ENCODE measurements at places on chromosomes 6 and 20.

DNA sequence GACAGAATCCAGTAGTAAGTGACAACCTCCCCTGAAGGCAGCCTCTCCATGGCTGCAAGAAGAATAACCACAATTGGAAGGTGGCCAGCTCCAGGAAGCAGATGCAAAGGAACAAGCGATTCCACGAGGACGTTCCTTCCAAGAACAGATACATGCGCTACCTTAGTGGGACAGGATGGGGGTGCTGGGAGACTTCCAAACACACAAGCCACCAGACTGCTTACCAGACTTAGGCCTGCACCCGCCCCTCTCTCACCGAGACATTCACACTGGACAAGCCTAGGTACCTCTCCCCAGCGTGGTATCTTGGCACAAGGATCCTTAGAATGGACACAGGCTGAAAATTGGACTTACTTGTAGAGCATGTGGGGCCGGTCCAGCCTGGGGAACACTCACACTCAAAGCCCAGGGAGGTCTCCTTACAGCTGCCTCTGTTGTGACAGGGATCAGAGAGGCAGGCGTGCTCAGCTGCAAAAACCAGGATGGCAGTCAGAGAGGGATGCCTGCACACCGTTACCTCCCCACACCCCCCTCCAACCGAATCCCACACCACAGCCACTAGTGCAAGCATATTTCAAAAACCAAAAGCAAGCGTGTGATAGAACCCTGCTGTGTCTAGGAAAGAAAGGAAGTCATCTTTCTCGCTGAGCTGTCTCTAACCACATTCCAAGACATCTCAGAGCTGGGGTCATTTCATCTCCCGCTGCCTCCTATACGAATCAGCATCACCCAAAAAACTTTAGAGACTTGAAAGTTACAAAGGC, 22.4 kb downstream of the JAG1 start:
- DNase-seq: peak; percentile 70

DNA sequence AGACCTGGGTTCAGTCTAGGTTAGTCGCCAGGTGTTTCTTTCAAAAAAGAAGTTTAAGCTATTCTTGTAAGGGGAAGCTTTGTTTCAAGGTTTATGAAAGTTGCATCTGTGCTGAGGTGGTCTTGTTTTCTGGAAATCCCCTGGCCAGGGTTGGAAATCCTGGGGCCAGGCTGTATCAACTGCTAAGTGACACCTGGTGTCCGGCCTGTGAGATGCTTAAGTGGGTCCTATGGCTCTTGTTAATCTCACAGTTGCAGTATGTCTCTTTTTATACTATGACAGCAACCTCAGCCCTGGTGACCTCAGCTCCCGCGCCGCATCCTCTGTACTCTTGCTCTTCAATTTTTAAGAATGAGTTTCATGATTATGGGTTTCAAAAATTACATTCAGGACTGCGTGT, 72.0 kb downstream of the CHMP4B start:
- DNase-seq: no peak

DNA sequence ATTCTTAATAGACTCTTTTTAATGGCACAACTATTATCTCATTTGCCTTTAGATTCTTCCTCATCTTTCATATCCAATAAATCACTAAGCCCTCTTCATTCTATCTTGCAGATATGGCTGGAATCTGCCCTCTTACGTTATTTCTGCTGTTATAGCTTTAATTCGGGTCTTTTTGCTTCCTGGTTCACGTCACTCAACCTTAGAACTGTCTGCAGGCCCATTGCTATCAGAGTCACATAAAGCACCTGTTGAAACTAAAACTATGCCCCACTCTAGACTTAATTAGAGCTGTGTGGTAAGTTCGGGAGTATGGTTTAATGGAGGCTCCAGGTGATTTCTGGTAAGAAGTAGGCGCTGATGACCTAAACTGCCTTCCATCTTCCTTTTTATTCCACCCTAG, 988 bp downstream of the QRSL1 start:
- DNase-seq: no peak

DNA sequence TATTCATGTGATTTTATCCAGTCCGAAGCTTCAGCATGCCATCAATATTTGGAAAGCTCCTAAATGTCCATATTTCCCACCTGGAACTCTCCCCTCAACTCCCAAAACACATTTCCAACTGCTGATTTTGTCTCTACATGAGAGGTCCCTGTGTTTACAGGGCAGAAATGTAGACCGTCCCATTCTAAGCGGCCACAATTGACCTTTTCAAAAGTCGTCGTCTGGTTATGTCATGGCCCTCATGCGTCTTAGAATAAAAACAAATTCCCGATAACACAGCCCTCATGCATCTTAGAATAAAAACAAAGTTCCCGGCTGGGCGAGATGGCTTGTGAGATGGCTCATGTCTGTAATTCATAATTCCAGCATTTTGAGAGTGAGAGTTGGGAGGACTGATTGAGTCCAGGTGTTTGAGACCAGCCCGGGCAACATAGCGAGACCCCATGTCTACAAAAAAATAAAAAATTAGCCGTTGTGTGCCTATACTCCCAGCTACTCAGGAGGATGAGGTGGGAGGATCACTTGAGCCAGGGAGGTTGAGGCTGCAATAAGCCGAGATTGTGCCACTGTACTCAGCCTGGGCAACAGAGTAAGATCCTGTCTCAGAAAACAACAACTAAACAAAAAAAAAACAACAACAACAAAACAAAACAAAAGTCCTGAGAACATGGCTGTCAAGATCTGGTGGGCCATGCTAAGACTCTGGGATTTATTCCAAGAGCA, 6.4 kb upstream of the ZNF217 start:
- DNase-seq: no peak

GRCh38 chr6:20610636-20611370, 76.5 kb downstream of the CDKAL1 start:
- DNase-seq: peak; percentile 34

GRCh38 chr6:57421503-57421902, 104.1 kb downstream of the PRIM2 start:
- peak; percentile 24 for DNase-seq

DNA sequence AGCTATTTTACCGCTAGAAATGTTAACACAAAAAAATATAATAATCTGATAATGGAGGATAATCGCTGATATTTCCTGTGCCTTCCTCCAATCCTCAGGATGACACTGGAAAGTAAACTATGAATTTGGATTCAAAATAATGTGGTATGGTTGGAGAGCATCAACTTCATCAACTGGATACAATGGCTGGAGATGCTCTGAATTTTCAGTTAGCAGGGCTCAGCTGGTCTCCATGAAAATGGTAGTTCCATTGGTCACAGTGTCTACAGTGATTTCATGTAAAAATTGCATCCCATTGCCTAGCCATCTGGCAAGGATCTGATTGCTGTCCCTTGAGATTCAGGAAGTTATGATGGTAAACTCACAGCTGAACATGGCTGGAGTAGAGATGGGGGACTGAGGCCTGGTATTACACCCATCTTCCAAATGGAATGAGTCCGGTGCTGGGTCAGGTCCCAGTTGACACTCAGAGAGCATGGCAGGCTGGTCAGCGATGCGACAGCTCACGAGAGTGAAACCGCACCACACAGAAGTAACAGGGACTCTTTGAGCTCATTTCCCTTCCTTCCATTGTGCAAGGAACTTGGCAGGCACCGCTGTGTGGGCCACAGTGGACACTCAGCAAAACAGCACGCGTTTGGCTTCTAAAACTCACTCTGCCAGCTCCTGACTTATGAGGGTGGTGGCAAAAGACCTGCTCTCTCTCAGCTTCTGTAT, 142.4 kb upstream of the TNFAIP3 start:
- DNase-seq: no peak

DNA sequence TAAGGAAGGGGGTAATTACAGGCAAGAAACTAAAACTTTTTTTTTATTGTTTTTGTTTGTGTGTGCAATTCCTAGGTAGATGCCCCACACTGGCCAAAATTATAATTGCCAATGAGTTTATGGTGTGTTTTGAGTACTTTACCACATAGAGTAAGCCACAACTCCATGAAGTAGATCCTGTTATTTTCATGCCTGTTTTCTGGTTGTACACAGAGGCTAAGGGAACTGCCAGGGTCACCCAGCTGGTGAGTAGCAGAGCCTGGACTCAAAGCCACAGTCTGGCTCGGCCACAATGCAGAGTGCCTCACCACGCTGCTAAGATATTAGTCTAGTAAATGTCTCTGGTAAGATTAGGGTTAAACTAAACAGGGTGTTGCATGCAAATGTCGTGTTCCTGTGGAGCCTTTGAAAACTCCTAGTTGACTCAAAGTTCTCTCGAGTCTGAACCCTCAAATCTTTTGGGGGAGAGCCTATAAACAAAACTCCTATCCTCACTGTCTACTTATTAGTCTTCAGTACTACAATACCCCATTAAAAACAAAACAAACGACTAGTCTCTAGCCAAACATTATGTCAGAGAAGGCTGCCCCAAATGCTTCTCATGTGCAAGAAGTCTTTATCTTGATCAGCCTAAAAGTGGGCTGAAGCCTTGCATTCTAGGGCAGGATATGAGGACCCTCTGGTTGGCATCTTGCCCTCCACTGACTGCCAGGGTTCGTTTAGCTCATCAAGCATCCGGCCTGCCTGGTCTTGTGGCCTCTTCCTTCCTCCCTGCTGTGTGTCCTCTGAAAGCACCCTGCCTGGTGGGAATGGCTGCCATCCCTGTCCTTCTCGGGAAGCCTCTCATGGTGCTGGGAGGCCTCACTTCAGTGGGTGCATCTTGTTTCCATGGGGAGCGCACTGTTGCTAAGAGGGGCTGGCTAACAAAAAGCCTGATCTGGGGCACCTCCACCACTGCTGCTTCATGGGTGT, 4.2 kb downstream of the DUSP22 start:
- peak; percentile 18 for DNase-seq

DNA sequence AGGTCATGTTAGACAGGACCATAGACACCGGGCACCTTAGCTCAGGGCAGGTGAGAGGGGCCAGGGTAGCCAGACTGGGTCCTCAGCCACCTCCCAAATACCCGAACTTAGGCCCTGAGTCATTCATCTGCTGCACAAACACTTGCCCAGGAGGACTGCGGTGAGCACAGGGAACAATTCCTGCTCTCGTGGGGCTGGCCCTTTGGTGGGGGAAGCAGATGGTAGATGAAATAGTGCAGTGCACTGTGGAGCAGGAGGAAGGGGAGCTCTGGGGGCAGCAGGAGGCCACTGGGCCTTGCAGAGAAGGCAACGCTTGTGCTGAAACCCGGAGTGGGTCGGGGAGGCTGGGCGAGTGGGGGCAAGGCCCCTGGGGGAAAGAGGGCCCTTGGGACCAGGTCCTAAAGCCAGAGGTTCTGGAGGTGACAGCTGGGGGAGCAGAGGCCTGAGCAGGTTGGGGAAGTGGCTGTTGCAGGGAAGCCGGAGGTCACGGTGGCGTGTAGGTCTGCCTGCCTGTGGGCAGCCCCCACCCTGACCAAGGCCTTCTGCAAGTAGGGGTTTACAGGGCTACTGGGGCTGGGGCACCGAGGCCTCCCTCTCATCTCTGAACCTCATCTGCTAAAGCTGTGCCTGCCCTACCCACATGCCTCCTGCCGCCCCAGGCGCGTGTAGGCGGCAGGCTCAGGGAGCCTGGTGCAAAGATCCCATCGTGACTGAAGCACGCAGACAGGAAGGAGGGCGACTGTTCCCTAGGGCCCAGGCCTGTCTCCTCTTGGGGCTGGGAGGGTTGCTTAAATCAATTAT, 4.7 kb upstream of the NPBWR2 start:
- DNase-seq: no peak

DNA sequence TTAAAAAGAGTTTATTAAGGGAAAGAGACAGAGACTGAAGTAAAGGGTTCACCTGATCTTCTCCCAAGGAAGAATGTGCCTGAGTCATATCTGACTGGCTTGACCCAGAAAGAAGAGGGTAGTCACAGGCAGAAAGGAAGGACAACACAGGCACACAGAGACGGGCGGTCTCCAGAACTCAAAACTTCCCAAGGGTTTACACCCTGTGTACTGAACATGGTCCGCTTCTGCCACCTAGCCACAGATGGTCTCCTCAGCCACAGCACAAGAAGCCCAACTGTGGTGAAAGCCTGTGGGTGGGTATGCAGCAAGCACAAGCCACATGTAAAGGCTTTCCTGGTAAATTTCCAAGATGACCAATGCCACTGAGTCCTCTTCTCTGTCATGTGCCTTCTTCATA, 17.2 kb downstream of the UNC5CL start:
- DNase-seq: peak; percentile 38

GRCh38 chr6:30744054-30744805, at the start of gene IER3:
TSS of gene IER3 (minus strand) at chr6:30744547. CDS start at chr6:30744518, 29 bp downstream.
- DNase-seq: peak; percentile 97

DNA sequence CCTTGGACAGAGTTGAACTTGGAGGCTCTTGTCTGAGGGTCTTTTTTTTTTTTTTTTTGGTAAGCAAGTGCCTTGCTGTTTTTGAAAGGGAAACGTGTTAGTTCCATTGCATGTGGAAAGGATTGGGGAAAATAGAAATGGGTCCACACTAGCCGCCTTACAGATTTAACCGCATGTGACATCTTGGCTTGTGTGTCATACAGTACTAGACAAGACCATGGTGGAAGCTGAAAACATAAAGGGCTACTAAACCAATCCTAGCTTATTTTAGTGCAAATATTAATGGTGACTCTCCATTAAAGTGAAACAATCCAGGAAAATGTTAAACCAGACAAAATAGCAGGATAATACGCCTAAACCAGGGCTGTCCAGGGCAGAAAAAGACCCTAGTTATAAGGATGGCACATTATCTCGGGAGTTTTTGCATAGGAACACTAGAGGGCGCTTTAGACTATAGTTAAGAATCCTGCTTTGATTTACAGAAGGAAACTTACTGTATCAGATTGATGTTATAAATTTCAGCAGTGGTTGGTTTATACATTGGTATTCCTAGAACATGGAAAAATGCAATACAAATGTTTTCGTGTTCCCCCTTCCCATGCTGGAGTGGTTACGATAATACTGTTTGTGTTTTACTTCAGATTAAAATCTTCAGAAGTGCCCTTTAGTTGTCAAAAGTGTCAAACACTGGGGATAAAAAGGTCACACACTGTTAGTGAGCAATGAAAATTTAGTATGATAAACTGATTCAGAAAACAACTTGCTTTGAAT, 59.8 kb upstream of the DEK start:
- peak; percentile 68 for DNase-seq

- DNase-seq: no peak
Measured at GRCh38 chr6:53598265-53598907, 53.5 kb upstream of the GCLC start.

- peak; percentile 37 for DNase-seq
Measured at GRCh38 chr6:31113861-31114540, 599 bp upstream of the PSORS1C1 start.

DNA sequence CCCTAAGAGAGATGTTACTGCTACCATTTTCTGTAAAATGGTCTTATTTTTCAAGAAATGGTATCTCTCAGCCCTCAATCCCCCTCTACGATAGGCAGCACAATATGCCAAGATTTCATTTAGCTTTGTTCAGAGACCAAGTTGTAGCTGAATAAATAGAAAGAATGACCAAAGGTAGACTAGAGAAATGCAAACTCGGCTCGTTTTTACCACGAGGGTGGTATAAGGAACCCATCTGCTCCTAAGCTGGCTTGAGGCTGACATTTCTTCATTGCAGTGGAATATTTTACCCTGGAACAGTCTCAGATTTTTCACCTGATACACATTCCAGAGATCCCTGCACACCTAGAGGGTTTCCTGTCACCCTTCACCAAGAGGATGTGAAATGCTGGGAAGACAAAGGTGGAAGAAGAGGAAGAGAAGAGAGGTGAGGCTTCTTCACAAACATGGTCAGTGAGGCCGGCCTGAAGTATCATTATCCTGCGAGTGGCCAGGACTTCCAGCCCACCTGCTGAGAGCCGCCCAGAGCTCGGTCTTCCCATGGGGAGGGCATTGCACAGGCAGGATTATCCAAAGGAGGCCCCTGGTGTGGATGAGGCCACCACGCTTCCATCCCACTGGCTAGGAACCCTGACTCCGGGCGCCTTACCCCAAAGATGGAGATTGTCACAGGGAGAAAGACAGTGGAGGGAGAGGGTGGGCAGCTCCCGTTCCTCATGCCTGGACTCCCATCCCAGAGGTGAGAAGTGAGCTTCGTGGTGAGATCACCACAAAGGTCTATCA, 57.1 kb upstream of the AFDN start:
- DNase-seq: no peak
